ENCODE measurements at places on chromosomes 5 and 9. TPM values are rescaled to one million over a fixed set of nuclear protein-coding genes. Genes with fewer than 3 reads are reported as not detected.

The SLC36A2 gene
- not detected for total RNA-seq

The CAMK4 gene
- total RNA-seq: 0.44 TPM

The TMC1 gene
- total RNA-seq: not detected

The PCDH12 gene
- total RNA-seq: 2.5 TPM

The PFDN1 gene
- total RNA-seq: 44.3 TPM

The C9 gene
- not detected for total RNA-seq

The PCA3 gene
- not detected for total RNA-seq

The GRM6 gene
- total RNA-seq: not detected

The SHISAL2B gene
- not detected for total RNA-seq

The CCL27 gene
- not detected for total RNA-seq

The TMEM252 gene
- total RNA-seq: not detected

The SIT1 gene
- total RNA-seq: not detected

The PCDHB4 gene
- 0.75 TPM for total RNA-seq

The MOB3B gene
- total RNA-seq: 0.06 TPM

The STXBP1 gene
- total RNA-seq: 85.1 TPM

The PSD2 gene
- total RNA-seq: not detected

The RFESD gene
- total RNA-seq: 0.81 TPM

The WASHC1 gene
- total RNA-seq: 2.7 TPM

The DCANP1 gene
- total RNA-seq: not detected

The SLC46A2 gene
- total RNA-seq: not detected

The LCN15 gene
- not detected for total RNA-seq

The PAEP gene
- total RNA-seq: not detected

The DELE1 gene
- 43.2 TPM for total RNA-seq

The ZFAND5 gene
- total RNA-seq: 107 TPM

The BTNL9 gene
- 0.19 TPM for total RNA-seq
